ENCODE measurements at places on chromosomes 16 and 17. TPM values are rescaled to one million over a fixed set of nuclear protein-coding genes. Genes with fewer than 3 reads are reported as not detected.

WNT3 gene
- 0.29 TPM for total RNA-seq

- DNase-seq, result no peak
Measured at GRCh38 chr16:13970708-13971422, 50.9 kb downstream of the ERCC4 start.

DNA sequence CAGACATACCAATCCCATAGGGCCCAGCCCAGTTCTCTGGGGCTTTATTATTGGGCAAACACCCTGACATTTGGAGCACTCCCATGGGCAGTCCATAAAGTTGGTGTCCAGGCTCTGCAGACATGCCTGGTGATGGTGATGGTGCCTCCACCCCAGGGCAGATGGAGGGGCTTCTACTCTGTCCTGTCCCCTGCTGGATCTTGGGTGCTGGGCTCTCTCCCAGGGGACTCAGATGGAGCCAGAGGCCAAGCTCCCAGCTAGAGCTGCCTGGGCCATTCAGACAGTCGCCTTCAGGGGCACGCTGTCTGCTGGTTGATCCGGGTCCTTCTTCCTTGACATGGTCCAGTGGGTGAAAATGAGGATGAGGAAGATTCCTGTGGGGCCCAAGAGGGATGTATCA is 10.6 kb downstream of the CDH16 start:
- no peak for DNase-seq

DNA sequence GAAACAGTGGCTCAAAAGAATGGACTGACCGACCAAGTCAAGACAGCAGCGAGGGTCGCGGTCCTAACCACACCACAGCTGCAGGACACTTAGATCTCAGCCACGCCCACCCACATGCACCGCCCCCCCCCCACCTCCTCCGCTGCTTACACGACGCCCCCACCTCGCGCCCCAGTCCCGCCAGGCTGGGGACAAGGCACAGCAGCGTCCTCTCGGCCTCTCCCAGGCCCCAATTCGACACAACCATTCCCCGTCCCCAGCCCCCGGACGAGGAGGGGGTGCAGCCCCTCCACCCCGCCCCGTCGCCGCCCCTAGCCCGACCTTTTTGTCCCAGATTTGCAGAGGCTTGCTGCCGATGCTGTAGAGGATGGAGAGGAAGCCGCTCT is 477 bp downstream of the CFAP20 start:
- DNase-seq, result no peak

C17orf58 gene
- 24.6 TPM for total RNA-seq

- no peak for DNase-seq
Measured at GRCh38 chr16:52076801-52077201, 470.1 kb downstream of the TOX3 start.

DNA sequence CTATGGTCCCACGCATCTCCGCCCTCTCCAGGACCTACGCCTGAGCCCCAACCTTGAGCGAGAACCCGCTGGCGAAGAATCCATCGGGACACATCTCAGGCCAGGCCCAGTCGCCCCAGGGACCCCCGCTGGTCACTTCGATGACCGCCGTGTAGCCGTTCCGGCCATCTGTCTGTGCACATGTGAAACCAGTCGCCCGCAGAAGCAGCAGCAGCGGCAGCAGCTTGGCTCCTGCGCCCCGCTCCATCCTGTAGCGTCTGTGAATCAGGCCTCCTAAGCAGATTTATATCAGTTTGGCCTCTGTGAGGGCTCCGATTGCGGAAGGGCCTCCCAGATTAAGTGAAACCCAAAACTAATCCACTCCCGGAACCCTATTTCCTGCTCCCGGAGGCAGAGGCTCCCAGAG is at the start of gene VMO1:
Gene VMO1 (minus strand): TSS at position 259 of the 406 bp plus-strand sequence. CDS start 12 bp downstream, at position 247.
- no peak for DNase-seq

DNA sequence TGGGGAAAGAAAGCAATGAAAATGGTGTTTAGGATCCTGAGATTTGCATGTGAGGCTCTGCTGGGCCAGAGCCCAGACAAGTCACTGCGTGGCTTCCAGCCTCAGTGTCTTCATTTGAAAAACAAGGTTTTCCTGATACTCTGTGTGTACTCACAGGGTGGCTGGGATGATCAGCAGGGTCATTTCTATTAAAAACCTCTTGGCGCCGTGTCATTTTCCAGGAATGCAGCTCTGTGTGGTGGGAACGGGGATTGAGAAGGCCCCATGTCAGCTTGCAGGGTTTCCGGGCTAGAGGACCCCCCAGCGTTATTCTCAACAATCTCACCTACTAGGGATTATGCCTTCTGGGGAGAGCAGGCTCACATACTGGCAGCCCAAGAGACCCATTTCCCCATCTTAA is 73.5 kb downstream of the FOXL1 start:
- DNase-seq, result no peak

DNA sequence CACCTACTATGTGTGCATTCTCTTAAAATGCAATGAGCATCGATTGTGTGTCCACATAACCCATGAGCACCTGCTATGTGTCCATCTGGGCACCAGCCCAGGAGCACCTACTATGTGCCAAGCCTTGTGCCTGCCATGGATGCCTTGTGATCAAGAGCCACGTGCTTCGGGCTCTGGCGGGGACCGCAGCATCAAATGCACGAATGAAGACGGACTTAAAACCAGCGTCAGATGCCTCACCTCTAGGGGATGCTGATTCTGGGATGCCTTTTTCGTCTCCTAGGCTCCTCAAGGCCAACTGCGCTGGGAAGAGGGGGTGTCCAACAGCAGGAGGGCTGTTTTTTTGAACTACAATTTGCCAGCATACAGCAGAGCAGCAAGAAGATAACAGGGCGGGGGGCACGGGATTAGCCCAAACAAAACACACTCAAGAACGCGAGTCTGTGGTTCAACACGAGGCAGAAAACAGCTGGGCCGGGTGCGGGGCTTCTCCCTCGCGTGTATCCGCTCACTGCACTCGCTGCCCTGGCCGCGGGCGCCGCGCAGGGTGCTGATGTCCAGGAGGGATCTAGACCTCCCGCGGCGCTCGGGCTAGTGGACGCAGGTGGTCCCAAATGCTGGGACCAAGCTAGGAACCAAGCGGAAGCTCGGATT is 1.2 kb upstream of the GLIS2 start:
- no peak for DNase-seq
